WTC11 (cell line): ENCODE measurements at places on chromosomes 11 and 22.

- no peak for DNase-seq
Observed at GRCh38 chr11:118928870-118929500, 3.3 kb upstream of the BCL9L start.

DNA sequence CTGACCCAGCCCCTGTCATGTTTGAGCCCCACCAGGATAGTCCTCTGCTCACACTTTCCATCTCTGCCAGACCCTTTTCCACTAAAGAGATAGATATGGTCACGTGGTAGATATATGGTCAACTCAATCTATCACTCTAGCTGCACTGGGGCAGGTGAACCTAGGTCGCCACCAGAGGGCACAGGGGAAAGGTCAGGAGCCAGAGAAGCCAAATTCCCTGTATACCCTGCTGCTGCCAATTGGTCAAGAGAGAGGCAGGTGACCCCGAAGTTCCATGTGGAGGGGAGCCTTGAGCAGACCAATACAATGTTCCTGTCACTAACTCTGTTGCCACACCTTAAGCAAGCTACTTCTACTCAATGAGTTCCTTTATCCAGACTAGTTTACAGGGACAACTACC lies 101.1 kb upstream of the GALNT18 start:
- no peak for DNase-seq

GRCh38 chr22:25702571-25703167 lies 39.3 kb upstream of the MYO18B start:
- no peak for DNase-seq

DNA sequence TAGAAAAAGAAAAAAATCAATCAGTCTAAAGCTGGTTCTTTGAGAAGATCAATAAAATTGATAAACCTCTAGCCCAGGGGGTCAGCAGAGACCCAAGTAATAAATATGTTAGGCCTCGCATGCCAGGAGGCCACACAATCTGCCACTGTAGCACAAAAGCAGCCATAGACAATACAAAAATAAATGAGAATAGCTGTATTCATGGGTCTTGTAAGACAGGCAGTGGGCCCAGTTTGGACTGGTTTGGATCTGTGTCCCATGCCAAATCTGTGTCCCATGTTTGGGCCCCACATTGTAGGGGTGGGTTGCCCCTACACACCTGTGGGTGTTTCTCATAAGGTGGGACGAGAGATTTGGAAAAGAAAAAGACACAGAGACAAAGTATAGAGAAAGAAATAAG lies 6.6 kb upstream of the PLAAT4 start:
- no peak for DNase-seq

DNA sequence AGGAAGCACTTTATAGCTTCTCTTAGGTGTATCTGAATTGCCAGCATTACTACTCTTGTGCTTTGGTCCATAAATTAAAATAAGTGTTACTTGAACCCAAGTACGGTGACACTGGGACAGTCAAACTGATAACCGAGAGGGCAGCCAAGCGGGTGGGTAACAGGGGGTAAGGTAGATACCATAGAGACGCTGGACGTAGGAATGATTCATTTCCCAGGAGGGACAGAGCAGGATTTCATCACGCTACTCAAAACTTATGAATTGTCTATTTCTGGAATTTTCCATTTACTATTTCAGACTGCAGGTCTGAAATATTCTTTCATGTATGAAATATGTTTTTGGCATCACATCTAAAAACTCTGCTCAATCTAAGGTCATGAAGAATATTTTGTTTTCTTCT lies 14.8 kb upstream of the SPATA19 start:
- no peak for DNase-seq

- DNase-seq: no peak
Observed at GRCh38 chr11:121152764-121153163, 51.7 kb downstream of the TECTA start.

DNA sequence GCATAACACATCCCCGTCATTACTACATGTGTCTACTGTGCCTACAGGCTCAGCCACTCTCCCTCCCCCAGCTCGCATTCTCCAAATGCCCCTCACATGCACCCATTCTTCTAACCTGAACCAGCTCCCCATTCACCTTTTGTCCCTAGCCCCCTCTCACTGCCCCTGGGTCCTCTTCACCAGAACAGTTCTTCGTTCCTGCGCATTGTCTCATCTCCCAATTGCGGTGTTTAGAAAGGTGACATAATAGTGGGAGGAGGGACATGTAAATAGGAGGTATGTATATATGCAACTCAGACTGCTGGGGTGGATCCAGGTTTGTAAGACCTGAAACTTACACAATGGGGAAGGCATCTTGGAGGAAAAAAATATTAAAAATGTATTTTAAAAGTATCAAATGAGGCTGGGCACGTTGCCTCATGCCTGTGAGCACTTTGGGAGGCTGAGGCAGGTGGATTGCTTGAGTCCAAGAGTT lies 4.7 kb upstream of the VSIG2 start:
- DNase-seq: no peak

GRCh38 chr22:35315141-35315854 lies 15.6 kb downstream of the TOM1 start:
- no peak for DNase-seq

GRCh38 chr11:31800398-31801265 lies 10.5 kb downstream of the PAX6 start:
- no peak for DNase-seq

DNA sequence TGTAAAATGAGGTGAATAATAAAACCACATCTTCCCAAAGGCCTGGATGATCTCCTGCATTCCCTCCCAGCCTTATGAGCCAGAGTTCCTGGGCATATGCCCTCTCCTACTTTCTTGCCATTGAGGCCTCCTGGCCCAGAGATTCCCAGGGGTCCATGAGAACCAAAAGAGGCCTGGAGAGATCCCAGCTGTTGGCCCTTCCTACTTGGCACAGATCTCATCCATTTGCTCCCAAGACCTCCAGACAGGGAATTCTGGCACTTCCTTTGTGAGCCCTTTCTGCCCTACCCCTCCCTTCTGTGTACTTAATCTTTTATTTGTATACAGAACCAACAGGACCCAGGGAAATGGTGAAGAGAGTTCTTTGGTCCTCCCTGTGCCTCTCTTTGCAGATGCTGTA lies 21.4 kb downstream of the POU2F3 start:
- no peak for DNase-seq

- no peak for DNase-seq
Observed at GRCh38 chr11:126363706-126364248, 8.3 kb downstream of the ST3GAL4 start.

DNA sequence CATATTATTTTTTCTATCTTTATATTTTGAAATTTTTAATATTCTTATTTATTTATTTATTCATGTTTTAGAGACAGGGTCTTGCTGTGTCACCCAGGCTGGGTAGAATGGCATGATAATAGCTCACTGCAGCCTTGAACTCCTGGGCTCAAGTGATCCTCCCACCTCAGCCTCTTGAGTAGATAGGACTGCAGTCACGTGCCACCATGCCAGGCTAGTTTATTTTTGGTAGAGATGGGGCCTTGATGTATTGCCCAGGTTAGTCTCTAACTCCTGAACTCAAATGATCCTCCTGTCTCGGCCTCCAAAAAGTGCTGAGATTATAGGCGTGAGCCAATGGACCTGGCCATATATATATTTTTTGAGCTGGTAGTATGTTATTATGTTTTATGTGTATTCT lies 2.4 kb upstream of the SPDYC start:
- no peak for DNase-seq

GRCh38 chr22:37739611-37740049 lies 42.8 kb downstream of the TRIOBP start:
- DNase-seq: no peak

GRCh38 chr22:31229402-31230079 lies 17.4 kb downstream of the LIMK2 start:
- DNase-seq: no peak

GRCh38 chr11:128765571-128766549 lies 72.0 kb downstream of the FLI1 start:
- DNase-seq: no peak

DNA sequence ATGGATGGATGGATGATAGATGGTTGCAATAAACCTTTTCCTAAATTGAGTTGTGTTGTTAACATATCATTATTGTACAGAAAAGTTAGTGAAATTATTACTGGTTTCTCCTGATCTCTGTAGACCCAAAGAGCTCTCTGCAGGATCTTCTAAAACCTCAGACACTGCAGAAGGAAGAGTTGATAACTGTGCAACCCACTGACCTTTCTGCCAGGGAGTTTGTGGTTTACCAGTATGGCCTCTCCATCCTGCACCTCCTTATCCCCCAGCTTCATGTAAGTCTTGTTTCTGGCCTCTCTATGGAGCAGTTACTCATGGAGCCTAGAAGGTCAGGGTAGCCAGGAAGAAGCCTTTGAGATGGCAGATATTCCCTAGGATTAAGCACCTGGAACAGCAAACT lies 45.6 kb downstream of the BTG4 start:
- DNase-seq: no peak

DNA sequence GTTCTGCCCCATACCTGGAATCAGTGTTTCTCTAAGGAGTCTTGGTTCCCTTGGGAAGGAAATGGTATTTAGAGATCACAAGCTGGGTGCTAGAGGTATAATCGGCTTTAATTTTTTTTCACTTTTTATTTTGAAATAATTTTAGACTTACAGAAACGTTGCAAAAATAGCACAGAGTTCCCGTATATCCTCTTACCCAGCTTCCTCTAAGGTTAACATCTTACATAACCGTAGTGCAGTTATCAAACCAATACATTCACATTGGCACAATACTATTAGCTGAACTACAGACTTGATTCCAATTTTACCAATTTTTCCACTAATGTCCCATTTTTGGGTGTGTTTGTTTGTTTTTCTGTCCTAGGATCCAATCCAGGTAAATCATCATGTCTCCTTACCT lies 63.8 kb downstream of the RBX1 start:
- no peak for DNase-seq

DNA sequence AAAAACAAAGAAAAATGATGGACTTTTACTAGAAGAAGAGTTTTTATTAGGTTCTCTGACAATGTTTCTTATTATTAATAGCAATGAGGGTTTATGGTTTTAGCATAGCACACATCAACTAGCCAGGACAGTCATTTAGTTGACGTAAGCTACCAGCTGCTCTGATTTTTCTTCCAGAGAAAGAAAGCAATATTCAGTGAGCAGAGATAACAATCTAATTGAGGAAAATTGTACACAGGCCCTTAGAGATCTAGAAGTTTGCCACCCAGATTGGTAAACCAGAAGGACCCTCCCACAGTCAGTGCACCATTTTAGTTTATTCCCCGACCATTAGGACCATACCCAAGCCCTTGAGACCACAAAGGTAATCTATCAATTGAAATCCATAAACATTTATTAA lies 28.7 kb upstream of the TBCEL start:
- no peak for DNase-seq

DNA sequence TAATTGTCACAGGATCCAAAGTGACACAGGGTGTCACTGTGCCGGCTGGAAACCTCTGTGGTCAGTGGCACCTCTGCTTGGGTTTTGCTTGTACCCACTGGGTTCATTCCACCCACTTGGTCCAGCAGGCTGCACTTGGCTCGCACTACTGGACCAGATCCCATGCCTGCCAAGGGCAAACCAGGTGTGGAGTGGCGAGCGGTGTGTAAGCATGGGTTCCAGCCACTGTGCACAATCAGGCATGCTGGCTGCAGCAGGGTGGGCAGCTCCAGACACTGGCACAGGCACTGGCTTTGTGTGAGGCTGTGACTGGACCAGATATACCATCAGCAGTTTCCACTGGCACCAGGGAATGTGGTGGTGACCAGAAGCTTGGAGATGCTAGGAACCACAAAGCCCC lies 261.4 kb downstream of the KCNA4 start:
- no peak for DNase-seq

DNA sequence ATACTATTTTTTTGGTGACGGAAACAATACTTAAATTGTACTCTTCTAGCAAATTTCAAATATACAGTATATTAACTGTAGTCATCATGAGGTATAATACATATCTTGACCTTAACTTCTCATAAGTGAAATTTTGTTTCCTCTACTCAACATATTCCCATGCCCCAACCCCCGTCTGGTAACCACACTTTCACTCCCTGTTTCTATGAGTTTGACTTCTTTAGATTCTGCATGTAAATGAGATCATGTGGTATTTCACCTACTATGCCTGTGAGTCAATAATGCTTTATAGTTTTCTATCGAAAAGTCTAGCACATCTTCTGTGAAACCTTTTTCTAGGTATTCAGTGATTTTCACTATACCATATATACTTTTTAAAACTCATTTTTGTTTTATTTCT lies 663.2 kb downstream of the CNTN5 start:
- DNase-seq: no peak

DNA sequence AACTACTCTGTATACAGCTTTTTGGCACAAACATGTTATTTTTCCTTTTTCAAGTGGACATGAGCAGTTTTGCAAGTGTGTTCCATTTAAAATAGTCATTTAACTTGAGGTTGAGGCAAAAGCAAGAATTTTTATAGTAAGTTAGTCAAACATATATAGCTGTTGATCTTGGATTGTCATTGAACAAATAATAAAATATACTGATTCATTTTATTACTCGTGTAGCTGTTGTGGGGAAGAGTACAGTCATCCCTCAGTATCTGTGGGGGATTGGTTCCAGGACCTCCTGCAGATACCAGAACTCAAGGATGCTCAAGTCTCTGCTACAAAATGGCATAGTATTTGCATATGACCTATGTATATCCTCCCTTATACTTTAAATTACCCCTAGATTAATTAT lies 45.3 kb downstream of the EXT2 start:
- DNase-seq: no peak

DNA sequence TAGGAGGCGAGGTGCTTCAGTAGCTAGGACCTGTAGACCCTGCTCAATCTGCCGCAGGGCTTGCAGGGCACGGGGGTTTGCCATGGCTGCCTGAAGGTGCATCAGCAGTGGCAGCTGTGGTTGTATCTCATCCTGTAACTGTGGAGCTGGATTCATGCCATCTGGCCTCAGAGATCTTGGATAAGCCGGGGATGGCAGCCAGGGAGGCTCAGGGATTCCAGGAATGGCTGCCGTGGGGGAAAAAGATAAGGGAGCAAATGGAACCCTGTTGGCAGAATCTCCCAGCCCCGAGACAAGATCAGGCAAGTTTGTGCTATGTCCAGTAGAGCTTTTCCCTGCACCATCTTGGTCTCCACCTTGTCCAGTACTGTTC lies 1.8 kb downstream of the UBQLN3 start:
- no peak for DNase-seq

DNA sequence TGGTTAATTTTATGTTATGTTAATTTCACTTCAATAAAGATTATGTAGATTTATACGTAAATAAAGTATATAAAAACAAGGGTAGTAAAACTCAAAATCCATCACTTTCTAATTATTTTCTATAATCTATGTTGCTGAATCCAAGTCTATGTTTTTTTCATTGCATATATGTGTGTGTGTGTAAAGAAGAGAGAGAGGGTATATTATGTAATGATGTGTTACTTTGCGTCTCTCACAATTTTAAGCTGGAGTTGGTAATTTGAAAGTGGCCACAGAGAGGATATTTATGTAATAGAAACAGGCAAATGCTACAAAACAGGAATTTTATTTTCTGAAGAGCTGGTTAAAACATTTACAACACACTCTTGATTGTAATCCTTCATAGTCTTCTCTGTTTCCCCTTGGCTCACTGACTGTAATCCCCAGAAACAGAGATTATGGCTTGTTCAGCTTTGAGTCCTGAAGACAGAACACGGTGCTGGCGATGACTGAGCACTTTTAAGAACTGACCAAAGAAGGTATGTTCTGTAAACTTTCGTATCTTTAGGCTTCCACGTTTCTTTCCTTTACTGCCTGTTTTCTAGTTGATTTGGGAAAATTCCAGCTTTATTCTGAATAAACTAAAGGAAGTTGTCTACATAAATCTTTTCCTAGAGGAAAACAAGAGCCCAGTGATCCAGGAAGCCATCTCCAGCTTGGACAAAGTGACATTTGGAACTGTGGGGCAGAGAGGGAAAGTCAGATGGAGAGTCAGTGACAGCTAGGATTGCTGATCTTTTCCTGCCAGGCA lies 43.6 kb downstream of the OR2AG2 start:
- no peak for DNase-seq
